Uterus (tissue), 4 donors: ENCODE measurements at places on chromosomes 11 and 22. TPM values are rescaled to one million over a fixed set of nuclear protein-coding genes. Genes with fewer than 3 reads are reported as not detected.

CSNK2A3 gene
- total RNA-seq = 1.0 TPM

CLCF1 gene
- 19.3 TPM for total RNA-seq

C11orf91 gene
- not detected for total RNA-seq

NXF1 gene
- 53.7 TPM for total RNA-seq

- DNase-seq = no peak
- H3K27ac ChIP-seq = no peak overlapping the region
- H3K36me3 ChIP-seq = no peaks in the 10 kb centered on the region
- H3K27me3 ChIP-seq = no peaks in the 10 kb centered on the region
- no peaks in the 10 kb centered on the region for H3K4me1 ChIP-seq
Observed at GRCh38 chr11:130528298-130529261, 80.1 kb downstream of the ADAMTS15 start.

GRCh38 chr11:134780486-134781147, 368.6 kb upstream of the B3GAT1 start:
- no peaks in the 10 kb centered on the region for H3K4me1 ChIP-seq
- H3K27ac ChIP-seq = no peak overlapping the region
- no peak overlapping the region for H3K4me3 ChIP-seq
- no peaks in the 10 kb centered on the region for H3K36me3 ChIP-seq
- H3K27me3 ChIP-seq = no peaks in the 10 kb centered on the region
- no peak for DNase-seq

DNA sequence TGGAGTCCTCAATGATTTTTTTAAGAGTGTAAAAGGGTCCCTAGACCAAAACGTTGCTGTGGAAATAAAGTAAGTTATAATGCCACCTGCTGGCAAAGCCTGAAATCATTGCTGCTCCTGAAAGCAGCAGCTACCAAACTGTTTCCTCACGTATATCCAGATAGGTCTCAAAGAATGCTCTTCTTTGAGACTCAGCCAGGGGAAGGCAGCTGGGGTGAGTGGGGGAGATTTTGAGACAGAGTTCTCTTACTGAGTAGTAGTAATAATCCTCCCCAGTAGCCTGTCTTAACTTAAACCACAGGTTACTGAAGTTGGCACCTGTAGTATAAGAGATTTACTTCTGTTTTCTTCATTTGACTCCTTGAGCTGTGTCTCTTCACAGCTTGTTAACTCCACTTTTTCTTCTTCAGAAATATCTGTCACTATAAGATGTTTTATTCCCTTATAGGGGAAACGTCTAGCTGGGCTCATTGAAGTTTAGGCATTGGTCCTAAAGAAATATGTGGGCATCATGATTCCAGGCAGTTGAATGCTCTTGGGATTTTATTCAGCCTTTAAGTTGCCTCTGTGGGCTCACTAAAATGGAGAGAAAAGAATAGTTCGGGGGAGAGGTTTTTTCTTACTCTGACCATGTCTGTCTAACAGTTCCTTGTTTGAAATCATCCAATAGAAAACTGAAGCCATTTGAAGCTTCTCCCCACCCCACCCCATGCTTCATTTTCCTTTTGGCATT, 77.9 kb downstream of the BTBD10 start:
- no peaks in the 10 kb centered on the region for H3K4me1 ChIP-seq
- no peak overlapping the region for H3K4me3 ChIP-seq
- no peak for DNase-seq
- H3K36me3 ChIP-seq = no peaks in the 10 kb centered on the region
- peak overlapping the region; percentile 25 for H3K27ac ChIP-seq
- H3K27me3 ChIP-seq = no peaks in the 10 kb centered on the region

- H3K27me3 ChIP-seq = no peaks in the 10 kb centered on the region
- no peaks in the 10 kb centered on the region for H3K4me1 ChIP-seq
- H3K36me3 ChIP-seq = no peaks in the 10 kb centered on the region
- peak within 1 kb of the TSS; percentile 92 for H3K27ac ChIP-seq
- peak; percentile 79 for DNase-seq
Observed at GRCh38 chr11:67372993-67373647, at the start of gene CLCF1. Gene CLCF1 (minus strand): TSS chr11:67373598. CDS start chr11:67373539, 59 bp downstream.

DNA sequence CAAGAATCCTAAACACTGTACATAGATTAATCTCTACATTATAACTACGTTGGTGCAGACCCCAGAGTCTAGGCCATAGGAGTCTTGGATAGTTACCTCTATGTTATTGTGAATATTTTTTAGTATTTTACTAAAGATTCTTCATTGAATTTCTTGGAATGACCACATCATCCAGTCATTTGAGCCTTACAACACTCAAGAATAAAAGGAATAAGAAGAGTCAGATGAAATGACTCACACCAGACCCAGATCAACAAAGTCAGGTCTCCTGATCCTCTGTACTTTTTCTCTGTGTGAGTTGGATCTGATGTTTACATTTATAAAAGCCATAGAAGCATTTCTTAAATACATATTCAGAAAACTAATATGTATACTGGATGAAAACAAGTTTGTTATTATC, 179.2 kb upstream of the ARHGAP20 start:
- H3K4me3 ChIP-seq = no peak overlapping the region
- H3K4me1 ChIP-seq = no peaks in the 10 kb centered on the region
- no peak for DNase-seq
- H3K36me3 ChIP-seq = no peaks in the 10 kb centered on the region

DNA sequence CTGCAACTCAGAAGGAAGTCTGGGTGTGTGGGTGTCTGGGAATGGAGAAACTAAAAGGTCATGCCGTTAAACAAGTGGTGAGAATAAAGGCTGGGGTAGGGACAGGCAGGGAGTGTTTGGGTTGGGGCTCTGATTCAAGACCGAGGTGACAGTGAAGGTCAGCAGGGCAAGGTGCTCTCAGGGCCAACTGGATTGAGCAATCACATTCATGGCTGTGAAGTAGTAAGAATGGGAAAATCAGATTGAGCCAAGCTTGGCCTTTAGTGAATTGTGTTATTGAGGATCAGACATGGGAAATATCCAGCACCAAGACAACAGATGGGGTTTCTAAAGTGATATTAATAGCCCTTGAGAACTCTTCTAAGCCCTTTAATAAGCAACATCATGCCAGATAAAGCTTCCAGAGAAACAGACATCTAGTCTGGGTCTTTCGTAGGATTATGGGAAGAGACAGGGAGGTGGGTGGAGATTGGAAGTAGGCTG, 24.3 kb downstream of the SCN3B start:
- H3K4me1 ChIP-seq = no peaks in the 10 kb centered on the region
- H3K27me3 ChIP-seq = no peaks in the 10 kb centered on the region
- H3K36me3 ChIP-seq = no peaks in the 10 kb centered on the region
- H3K4me3 ChIP-seq = no peak overlapping the region
- DNase-seq = peak; percentile 75
